ENCODE measurements at places on chromosomes 5 and 9.

GRCh38 chr5:72463449-72464052 lies 43.7 kb downstream of the ZNF366 start:
- DNase-seq, result no peak

GRCh38 chr9:21804331-21804730 lies 1.9 kb downstream of the MTAP start:
- DNase-seq, result no peak

DNA sequence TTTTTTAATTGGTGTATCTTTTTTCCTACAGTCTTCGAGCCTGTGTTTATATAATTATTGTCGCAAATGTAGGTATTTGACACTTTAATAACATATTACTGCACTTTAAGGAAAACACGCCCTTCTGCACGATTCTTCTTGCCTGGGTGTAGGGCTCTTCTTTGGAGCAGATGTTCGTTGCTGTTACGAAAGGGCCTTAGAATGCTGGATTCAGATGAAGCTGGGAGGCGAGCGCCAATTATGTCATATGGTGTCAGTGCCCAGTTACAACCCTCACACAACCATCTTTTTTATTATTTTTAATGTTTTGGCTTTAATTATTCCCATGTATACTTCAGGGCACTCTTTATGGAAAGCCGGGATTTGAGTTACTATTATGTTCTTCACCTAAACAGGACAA lies 553.0 kb downstream of the EBF1 start:
- DNase-seq, result no peak

GRCh38 chr9:78038620-78039300 lies 7.1 kb upstream of the GNAQ start:
- no peak for DNase-seq

- no peak for DNase-seq
These were observed 140.3 kb upstream of the FER start for GRCh38 chr5:108607421-108607820.

GRCh38 chr5:108700930-108701329 lies 46.8 kb upstream of the FER start:
- DNase-seq, result no peak

GRCh38 chr9:93260263-93261066 lies 76.5 kb downstream of the WNK2 start:
- no peak for DNase-seq

DNA sequence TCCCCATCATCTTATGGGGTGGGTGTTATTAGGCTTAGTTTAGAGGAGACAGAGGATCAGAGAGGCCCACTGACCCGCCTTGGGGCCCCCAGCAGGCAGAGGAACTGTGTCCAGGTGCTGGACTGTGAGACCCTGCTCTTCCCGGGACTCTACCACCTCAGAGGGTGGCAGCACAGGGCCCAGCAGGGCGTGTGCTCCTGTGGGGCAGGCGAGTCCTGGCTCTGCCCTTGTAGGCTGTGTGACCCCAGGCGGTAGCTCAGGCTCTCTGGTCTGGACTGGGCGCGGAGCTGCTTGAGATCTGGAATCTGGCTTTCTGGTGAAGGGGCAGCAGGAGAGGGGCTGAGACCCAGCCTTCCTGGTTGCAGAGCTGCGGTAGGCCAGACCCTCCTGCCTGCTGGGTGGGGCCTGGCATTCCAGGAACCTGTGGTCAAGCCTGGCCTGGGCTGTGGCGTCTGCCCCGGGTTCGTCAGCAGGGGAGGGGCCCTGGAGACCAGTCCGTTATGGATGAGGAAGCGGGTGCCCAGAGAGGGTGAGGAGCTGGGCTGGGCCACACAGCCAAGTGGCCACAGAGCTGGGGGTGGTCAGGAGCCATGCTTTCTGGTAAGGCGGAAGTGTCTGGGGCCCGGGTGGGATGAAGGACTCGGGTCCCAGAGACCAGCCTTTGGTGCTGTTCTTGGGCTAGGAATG lies 46.5 kb downstream of the RXRA start:
- no peak for DNase-seq

GRCh38 chr5:10018201-10019069 lies 231.3 kb downstream of the ATPSCKMT start:
- DNase-seq, result no peak

DNA sequence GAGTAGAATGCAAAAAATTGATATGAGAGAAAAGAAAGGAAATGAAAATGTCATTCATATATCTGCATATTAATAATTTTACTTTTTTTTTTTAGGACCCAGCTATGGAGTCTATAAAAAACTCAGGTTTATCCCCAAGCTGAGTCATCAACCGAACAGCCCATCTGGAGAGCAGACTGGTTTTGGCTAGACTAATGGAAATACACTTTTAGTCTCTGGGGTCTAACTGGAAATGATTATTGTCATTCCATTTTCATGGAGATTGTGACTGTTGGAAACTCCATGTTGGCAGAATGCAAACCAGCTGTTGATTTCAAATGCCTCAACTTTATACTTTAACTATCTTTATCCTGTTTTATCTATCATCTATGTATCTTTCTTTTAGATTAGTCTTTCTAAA lies 28.7 kb downstream of the ANXA1 start:
- no peak for DNase-seq

- no peak for DNase-seq
These were observed 33.1 kb downstream of the SPIN1 start for GRCh38 chr9:88421348-88421747.

GRCh38 chr9:77556396-77556795 lies 91.7 kb downstream of the GNA14 start:
- no peak for DNase-seq

DNA sequence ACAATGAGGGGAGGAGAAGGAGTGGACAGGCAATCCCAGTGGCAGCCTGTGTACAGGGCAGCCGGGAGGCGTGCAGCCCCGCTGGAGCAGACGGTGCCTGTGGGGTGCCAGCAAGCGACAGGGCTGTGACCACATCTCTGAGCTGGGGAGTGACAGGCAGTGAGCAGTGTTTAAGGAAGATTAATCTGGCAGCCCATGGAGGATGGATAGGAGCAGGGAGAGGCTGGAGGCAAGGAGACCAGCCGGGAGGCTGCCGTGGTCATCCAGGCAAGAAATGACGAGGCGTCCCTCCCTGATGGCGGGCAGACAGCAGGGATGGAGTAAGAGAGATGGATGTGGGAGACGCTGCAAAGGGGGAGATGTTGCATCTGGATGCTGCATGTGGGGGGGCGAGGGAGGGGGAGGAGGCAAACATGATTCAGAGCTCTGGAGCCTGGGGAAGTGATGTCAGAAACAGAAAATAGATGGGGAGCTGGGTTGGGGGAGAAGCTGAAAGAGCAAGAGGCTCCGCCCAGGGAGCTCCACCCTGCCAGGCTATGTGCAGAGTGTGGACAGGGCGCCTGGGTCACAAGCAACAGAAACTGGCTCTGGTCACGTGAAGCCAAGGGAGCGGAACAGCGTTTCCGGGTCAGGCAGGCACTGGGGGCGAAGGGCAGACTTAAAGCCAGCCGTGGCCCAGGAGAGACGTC lies 12.6 kb downstream of the UNC5A start:
- DNase-seq, result no peak

DNA sequence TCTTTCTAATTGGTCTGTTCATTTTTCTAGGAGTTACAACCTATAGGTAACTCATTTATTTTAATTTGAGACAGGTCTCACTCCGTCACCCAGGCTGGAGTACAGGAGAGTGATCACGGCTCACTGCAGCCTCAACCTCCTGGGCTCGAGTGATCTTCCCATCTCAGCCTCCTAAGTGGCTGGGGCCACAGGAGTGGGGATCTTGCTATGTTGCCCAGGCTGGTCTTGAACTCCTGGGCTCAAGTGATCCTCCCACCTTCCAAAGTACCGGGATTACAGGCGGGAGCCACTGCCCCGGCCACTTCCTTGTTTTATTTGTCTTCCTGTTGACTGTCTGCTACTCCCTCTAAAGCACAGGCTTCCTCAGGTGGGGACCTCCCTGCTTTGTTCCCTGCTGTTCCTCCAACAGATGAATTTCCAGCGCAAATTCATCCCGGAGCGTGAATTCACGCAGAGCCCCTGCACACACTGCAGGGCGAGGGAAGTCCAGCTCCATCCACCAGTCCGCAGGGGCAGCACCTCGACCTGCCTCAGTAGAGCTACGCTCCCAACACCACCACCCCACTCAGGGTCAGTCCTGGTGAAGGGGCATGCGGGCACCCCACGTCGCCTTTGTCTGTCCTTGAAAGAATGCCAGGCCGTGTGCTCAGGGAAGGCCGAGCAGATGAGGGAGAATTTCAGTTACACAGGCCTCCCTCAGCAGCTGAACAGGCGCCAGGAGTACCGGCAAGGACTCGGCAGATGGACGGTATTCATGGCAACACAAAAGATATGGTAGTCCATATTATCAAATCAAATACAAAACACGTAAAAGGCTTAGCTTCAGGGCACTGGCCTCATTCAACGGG lies 6.3 kb downstream of the QSOX2 start:
- no peak for DNase-seq

DNA sequence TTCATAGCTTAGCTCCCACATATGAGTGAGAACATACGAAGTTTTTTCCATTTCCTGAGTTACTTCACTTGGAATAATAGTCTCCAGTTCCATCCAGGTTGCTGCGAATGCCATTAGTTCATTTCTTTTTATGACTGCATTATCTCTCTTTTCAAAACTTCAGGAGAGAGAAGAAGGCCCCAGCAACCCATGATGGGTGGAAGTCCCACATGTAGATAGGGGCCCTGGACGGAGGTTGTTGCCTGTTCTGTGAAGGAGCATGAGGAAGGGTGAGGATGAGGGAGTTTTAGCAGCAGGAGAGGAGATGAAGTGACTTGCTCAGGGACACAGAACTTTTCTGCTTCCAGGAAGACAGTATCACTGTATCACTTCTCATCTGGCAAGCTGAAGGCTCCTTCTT lies 102.2 kb upstream of the KLF4 start:
- DNase-seq, result no peak

DNA sequence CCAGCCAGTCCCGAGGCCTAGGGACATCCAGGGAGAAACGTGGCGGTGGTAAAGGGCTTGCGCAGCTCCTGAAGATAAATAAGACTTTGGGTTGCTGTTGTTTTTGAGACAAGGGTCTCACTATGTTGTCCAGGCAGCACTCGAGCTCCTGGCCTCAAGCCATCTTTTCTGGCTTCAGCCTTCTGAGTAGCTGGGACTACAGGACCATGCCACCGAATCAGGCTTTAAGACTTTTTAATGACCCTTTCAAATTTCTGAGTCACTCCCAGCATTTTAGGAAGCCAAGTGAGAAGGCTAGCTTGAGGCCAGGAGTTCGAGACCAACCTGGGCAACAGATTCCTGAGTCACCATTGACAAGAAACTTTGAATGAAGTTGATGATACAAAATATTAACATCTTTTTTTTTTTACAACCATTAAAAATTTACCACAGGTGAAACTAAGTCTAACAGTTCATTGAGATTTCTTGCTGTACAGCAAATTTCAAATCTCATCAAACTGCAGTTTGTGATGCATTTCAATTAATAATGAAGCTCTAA lies 817 bp upstream of the GNE start:
- DNase-seq, result no peak

DNA sequence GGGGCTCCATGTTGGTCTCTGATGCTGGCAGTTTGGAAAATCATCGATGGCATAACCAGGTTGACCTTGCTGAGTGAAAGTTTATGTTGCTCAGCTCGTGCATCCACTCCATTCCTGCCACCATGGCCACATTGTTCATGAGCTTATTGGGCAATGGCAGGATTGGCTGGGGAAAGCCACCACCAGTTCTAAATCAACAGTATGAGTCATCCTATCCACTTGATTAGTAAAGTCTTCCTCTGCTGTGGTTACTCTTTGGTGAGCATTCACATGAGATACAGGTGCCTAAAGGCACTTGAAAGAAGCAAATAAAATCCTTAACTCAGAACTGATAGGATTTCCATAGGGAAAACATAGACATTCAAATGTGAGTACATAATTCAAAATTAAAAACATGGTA lies 131.8 kb upstream of the FBN2 start:
- DNase-seq, result no peak

DNA sequence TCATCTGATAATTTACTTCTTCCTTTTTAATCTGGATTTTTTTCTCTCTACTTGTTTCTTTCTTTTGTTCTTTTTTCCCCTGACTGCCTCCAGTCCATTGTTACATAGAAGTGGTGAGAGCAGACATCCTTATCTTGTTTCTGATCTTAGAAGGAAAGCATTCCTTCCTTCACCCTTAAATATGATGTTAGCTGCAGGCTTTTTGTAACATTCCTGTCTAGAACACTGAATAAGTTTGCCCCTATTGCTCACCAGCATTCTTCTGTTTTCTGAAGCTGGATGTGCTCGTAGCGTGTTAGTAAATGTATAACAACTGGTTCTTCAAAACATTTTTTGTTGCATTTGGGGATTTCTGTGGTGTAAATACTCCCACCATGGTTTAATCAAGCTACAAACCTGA lies 136.7 kb upstream of the NFIL3 start:
- DNase-seq, result no peak

- no peak for DNase-seq
These were observed 176.6 kb downstream of the DMRTA1 start for GRCh38 chr9:22623236-22623635.

DNA sequence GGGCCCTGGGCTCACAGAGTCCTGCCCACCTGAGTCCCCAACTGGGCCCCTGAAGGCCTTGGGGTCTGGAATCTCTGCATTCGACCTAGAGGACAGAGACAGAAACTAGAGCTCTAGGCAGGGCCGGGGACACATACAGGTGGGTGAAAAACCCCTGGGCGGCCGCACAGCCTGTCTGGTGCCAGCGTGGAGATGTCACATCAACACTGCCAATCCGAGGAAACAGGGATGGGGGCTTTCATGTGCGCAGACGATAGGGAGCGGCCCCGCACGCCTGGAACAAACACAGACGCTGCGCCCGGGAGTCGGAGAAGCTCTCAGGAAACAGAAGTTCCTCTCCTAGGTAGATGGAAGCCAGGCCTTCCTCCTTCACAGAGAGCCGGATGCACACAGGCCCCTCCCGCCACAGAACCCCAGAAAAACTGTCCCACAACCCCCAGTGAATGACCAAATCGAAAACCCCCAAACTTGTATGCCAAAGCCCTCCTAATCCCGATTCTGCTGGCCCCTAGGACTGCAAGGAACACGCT lies 1.8 kb downstream of the GRM6 start:
- no peak for DNase-seq

DNA sequence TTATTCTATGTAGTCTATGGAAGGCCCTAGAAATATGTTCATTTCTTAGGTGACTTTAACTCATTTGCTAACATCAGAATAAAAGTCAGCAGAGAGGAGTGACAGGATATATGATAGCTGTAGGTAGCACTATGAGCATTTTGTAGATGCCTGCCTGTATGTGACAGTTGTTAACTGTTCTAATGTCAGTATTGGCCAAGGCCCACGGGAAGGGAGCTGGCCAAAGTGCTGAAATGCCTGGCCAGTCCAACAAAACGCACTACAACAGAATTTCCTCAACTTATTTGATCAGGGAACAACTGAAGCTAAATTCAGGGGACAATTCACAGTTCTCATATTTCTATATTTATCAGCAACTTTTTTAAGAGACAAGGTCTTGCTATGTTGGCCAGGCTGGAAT lies 20.8 kb downstream of the SV2C start:
- DNase-seq, result no peak

GRCh38 chr9:128026773-128027541 lies 40.2 kb downstream of the NAIF1 start:
- no peak for DNase-seq
